ENCODE measurements at places on chromosomes 11 and 22.

DNA sequence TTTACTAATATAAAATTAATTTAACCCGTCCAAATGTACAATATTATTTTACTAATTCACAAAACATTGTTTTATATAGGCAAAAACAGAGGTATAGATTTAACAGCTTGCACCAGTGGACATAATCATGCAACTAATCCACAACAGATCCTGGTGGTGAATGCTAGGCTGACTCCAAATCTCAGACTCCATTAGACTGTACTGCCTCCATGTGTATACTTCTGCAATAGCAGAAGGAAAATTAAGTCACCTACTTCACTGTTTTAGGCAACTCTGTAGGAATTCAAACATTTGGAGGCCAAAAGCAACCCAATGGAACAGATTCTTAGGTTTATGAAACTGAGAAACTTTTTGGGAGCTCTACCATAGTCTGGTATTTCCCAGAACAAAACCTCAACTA lies 30.0 kb upstream of the RAB39A start:
- peak; percentile 38 for DNase-seq

DNA sequence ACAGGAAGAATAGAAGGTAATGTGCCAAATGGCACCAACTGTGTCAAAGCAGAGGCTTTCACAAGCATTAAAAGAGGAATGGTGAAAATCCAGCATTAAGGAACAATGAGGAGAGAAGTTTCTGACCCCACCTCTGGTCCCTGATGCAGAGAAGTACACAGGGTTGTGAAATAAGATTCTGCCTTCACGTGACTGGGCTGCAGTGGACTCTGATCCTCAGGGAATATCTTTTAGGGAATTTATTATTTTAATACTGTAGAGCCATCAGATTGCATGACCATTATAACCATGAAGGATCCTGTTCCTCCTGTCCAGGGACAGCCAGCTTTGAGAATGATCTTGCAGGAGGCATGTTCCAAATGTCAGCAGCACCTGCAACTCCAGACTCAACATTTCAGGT lies 74.4 kb upstream of the FAR1 start:
- DNase-seq = no peak

- DNase-seq = no peak
Measured at GRCh38 chr11:87019613-87020271, 18.0 kb upstream of the TMEM135 start.

GRCh38 chr22:37166675-37167066 lies 17.0 kb upstream of the IL2RB start:
- DNase-seq = no peak

DNA sequence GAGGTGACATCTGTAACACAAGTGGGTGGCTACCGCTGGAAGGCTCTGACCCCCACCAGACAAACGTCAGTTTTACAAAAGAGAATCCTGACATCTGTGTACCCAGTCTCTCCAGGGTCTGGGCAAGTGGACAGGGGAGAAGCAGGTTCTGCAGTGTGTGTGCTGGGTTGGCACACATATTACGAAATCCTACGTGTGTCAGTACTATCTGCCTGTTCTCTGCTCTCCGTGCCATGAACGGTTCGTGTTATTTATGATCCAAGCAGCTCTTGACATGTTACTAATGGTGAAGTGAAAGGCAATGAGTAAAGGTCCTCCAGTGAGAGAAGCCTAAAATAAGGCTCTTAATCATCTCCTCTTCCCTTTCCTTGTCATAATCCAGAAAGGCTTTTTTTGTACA lies 201.5 kb upstream of the MTMR2 start:
- DNase-seq = no peak

- no peak for DNase-seq
Measured at GRCh38 chr11:83648610-83649527, 362.7 kb upstream of the CCDC90B start.

GRCh38 chr11:120925944-120926343 lies 98.0 kb upstream of the TBCEL start:
- no peak for DNase-seq

DNA sequence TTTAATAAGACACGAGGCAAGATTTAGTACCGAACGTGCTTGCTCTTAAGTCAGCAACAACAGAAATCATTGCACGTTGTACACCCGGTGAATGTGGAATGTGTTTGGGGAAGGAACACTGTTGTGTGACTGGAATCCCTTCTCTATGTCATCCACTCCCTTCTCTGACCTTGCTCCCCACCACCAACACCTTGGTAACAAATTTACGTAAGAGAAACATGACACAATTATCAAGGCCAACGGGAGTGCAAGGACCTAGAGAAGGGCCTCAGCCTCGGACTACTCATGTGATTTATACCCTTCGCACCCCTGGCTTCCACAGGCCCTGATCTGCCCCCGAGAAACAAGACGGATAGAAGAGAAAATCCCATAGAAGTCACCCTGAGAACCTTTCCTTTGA lies 236.2 kb downstream of the LARGE1 start:
- DNase-seq = no peak

- DNase-seq = no peak
Measured at GRCh38 chr11:70365544-70365927, 32.8 kb upstream of the CTTN start.

GRCh38 chr11:118886681-118887111 lies 3.0 kb downstream of the CXCR5 start:
- no peak for DNase-seq

DNA sequence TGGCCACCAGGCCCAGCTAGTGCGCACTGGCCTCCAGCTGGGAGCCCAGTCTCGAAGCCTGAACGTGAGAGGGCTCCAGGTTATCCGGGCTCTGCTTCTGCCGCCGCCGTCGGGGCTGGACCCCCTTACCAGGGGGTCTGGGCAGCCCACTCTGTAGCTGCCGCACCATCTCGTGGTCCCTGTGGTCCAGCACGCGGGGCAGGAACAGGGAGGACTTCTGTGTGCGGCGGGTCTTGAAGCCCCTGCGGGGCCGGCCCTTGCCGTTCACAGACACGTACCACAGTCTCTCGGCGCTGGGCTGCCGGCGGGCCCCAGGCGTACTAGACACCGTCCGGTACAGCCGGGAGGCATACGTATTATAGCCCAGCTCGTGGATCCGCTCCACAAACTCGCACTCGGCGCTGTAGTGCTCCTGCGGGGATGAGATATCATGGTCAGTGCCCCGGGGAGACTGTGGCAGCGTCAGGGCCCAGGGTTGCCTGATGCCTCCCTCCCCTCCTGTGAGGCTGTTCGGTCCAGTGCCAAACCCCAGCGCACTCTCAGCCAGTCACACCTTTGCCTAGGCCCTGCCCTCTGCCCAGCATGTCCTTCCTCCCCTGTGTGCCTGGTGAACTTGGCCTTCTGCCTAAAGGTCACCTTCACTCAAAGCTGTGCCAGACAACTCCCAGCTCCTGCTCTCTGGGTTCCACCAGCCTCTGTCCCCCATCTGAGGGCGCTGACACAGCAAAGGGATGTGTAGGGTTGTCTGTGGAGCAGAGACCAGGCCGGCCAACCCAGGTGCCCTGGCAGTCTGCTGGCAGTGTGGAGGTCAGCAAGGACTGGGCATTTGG lies 8.7 kb downstream of the FGF3 start:
- DNase-seq = no peak

DNA sequence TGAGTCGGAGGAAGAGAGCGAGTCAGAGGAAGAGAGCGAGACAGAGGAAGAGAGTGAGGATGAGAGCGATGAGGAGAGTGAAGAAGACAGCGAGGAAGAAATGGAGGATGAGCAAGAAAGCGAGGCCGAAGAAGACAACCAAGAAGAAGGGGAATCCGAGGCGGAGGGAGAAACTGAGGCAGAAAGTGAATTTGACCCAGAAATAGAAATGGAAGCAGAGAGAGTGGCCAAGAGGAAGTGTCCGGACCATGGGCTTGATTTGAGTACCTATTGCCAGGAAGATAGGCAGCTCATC lies 780 bp downstream of the TRIM44 start:
- DNase-seq = no peak

DNA sequence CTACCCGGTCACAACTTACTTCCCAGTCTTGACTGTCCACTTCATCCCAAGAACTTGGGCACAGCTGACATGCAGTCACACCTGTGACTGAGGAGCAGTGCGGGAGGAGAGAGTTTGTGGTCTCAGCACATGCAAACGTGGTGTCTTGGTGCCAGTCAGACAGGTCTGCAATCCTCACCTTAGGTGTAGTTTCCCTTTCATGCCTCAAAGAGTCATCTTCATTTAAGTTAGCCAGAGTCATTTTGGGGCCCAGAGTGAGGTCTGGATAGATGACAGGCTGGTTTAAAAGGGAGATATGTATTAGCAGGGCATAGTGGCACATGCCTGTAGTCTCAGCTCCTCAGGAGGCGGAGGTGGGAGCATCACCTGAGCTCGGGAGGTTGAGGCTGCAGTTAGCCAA lies 108.5 kb upstream of the SORL1-AS1 start:
- no peak for DNase-seq

DNA sequence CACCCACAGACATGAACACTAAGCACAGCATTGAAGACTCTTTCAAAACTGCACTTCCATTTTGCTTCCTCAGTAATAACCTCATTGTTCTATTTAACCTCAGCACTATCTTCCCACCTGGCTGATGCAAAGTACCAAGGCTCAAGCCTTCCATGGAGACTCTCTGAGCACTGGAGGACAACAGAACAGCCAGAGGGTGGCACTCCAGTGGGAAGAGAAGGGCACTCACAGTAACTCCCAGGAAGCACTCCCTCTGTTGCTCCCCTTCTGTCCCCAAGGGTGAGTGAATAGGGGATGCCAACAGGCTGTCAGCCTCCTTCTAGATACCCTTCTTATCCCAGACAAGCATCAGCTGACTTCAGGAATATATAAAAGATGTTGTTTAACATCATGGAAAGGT lies 3.5 kb downstream of the ME3 start:
- no peak for DNase-seq

- peak; percentile 57 for DNase-seq
Measured at GRCh38 chr11:130480186-130480585, 31.7 kb downstream of the ADAMTS15 start.

DNA sequence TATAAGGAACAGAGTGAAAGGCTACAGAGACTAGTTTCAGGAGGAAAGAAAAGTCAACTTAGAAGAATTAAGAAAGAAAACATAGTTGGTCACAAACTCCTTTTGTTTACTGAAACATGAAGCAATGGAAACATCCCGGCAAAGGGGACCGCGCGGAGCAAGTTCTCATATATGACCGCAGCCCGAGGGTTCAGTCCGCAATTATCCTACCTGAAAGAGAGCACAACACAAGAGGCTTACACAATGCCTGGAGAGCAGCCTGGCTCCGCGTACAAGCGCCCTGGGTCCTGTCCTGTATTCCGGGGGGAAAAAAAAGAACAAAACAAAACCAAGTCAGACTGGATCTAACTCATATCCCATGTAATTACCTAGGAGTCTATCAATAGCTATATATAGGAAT lies 12.3 kb downstream of the RBM4B start:
- no peak for DNase-seq

GRCh38 chr11:11708256-11708655 lies 86.5 kb upstream of the GALNT18 start:
- DNase-seq = no peak

GRCh38 chr11:102070766-102071165 lies 23.5 kb downstream of the CFAP300 start:
- no peak for DNase-seq

GRCh38 chr22:24379536-24379935 lies 47.9 kb upstream of the ADORA2A start:
- DNase-seq = no peak

DNA sequence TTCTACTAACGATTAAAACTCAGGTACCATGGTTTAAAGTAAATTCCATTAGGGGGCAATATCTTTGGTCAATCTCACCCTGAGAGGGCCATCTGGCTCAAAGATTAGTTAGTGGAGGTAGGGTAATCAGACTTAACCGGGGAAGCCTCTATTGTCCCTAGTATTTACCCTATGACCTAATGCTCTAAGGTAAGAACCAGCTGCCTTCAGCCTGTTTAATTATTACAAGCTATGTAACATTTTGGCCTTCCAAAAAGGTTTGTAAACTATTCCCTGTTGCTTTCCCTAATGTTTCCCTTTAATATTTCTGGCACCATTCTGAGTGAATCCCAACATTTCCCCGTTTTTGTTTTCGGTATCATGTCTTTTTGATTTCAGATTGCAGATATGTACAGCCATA lies 15.1 kb upstream of the GLYATL1 start:
- DNase-seq = no peak

GRCh38 chr11:95067841-95068219 lies 1.1 kb downstream of the SRSF8 start:
- DNase-seq = no peak

GRCh38 chr22:28358312-28358711 lies 321.3 kb downstream of the TTC28 start:
- no peak for DNase-seq

DNA sequence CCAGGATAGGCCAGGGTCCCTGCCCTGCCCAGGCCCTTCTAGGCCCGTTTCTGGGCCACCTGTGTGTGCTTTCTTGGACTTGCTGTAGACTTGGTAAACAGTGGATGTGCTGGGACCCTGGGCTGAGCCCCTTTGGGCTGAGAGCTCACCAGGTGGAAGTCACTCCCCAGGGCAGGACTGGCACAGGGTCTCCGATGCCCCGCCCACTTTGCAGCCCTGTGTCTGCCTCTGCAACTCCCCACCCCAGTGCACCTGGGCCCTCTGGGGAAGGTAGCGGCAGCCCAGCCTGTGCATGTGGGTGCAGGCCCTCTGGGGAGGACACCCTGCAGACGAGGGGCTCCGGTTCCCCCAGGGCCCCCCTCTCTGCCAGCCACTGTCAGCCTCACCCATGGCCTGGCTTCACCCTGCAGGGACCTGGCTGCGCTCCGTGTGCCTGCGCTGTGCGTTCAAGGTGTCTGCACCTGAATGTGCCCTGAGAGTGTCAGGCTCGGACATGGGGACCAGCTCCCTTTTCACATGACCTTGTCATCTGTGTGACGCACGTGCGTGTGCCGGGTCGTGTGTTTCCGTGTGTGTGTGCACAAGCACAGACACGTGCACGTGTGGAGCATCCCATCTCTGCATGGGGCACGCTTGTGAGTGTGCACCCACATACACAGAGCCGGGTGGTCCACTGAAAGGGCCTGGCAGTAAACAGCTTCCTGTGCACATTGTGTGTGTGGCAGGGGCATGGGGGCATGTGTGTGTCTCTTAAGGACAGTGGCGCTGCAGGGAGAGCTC lies 118.5 kb downstream of the KCNQ1OT1 start:
- DNase-seq = no peak

DNA sequence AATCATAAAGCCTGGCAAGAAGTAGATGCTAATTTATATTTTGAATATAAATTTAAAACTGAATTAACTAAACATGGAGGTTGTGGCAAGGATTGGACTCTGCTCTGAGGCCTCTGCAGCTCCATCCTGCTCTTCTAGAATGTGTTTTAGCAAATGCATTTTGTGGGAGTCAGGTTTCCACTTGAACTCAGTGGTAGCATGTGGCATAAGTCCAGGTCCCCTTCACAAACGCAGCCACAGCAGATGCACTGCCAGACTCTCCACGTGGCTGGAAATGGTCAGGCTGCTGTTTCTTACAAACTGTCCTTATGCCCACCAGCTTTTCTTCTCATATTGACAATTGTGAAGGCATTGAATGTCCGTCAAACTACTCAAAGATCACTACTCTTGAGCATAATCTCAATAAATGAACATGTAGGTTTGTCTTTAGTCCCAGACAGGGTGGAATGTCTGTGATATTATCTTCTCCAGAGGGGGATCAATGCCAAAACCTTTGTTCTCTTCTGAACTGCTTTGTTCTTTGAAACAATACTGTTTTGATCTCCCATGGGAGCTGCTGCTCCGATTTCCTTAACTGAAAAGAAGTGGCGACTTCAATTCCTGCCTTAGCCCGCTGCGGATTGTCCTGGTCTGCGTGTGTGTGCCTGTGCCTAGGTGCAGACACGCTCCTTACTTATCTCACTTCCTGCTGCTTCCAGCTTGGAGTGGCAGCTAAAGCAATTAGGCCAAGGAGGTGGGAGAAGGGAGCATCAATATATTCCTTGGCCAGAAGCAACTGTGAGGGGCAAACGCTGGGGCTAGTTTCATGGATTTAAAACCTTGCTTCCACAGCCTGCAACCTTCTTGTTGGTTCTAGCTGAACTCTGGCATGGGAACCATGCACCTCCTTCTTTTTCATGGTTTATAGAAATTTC lies 24.2 kb downstream of the EIF4G2 start:
- DNase-seq = no peak

Data from non-pigmented ciliary epithelial cell (primary cell).